Stimulated activated CD4-positive, alpha-beta T cell treated with anti-CD3 and anti-CD28 coated beads, Interleukin-1b, Interleukin-23, amount 100 ng/mL, for 4 hours (primary cell): ENCODE measurements at places on chromosomes 4 and X.

- no peak for DNase-seq
These were observed 20.1 kb downstream of the GAK start for GRCh38 chr4:911871-912490.

DNA sequence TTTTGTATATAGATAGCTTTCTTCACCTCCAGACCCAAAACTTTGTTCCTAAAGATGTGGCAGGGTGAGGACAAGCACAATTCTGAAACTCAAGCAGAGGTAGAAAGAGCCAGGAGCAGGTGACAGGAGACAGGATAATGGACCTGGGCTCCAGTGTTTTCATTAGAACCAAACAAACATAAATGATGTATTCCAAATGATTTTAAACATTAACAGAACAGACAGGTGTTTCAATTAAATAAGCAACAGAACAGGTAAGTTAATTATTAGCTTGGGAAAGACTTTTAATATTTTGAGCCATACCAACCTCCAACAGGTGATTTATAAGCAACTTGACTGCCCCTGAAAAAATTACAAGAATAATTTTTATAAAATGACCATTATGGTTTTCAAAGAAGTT lies 459.4 kb upstream of the LCORL start:
- DNase-seq, result no peak

DNA sequence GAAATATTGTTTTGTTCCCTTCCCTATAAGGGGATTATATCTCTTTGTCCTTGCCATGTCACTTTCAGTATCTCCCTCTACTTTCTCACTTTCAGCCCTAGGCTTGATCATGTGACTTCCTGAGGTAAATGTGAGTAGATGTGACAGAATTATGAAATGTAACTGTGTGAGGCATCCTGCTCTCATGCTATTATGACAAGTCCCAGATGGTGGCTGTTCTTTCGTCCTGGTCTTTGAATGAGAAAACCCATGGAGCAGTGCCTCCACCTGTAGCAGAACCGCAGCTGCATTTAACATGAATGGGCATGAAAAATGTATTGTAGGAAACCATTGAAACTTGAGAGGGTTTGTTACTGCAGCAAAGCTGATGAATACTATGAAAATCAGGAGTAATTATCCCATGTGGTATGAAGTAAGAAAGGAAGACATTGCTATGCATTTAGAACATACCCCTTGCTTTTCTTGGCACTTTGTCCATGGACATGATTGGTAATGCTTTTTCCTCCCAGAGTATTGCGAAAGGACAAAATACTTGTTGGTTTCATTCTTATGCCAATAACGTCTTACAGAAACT lies 202.2 kb upstream of the GPRIN3 start:
- DNase-seq, result no peak

DNA sequence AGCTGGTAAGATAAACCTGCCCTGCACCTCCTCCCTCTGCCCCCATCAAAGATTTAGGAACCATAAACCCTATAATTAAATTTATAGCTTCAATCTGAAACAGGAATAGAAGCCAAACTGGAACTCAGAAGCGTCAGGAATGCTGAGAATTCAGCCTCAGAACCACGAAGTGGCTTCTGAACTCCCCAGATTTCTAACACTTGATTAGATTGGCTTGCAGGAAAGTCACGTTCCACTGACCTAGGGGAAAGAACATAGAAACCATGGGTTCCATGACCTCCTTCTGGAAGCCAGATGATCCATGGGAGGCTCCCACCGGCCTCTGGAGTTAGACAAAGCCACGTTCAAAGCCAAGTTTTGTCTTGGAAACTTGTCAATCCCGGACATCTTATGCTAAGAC lies 356.5 kb downstream of the MID1IP1 start:
- no peak for DNase-seq

DNA sequence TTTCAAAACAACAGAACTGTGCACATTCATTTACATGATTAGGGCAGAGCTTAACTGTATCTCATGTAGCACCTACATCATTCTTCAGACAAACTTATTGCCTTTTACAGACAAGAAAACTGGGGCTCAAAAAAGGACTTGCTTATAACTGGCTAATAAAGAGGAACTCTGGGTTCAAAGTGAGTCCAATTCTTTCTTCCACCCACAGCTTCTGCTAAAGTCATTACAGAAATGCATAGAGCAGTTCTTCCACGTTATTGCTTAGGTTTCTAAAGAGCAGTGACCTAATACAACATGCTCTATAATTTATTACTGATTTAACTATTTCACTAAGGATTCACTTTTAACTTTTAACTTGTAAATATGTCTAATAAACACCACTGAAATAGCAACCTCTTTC lies 60.6 kb downstream of the ELOVL6 start:
- no peak for DNase-seq

GRCh38 chr4:126850286-126850685 lies 782.5 kb upstream of the INTU start:
- DNase-seq, result no peak

- no peak for DNase-seq
These were observed 686.0 kb downstream of the PDHA2 start for GRCh38 chr4:96525898-96526297.

- no peak for DNase-seq
These were observed 133.8 kb upstream of the ATP6AP2 start for GRCh38 chrX:40446921-40447320.

DNA sequence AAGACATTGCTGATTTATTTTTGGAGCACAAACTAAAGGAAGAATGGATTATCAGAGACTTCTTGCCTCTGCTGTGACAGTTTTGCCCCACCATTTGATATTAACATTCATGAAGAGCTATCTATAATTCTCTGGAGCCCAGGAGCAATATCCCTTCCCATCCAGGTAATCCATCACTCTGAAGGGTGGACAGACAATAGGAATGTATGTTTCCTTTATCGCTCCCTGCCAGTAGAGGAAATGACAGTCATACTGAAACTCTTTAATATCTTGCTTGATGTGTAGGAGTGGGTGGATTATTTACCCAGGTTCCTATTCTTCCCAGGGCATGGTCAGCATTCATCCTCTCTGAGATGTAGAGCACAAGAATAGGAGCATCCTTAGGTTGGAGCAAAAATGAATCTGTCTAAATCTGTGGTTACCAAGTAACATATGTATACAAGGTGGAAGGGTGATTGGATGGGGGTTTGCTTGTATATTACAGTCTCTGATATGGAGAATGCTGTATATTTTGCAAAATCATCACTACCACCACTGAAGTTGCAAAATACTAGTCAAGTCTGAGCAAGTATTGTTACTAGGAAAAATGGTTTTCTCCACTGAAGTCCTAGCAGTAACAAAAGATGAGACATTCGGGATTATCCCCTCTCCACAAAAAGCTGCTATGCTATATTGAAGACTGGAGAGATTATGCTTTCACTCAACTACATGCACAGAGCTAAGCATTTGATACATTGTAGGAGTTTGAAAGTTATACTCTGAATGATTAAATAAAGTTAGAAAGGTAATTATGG lies 151.6 kb downstream of the CBLL2 start:
- no peak for DNase-seq

DNA sequence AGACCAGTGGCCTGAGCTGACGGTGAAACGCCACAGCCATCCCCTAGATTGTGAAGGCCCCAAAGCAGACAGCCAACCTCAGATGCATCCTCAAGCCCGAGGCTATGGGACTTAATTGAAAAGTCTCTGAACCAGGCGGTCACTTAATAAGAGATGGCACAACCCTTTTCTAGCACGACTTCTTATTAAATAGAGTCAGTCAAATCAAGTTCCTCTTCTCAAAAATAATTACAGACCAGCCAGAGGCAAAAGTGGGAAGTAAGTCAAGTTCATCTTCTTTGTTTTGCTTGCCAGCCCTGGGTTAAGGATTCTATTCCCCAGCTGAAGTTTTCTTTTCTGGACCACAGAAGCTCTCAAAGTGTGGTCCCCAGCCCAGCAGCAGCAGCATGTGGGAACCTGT lies 9.7 kb upstream of the SH3KBP1 start:
- no peak for DNase-seq

- DNase-seq, result no peak
These were observed 36.9 kb upstream of the RASGEF1B start for GRCh38 chr4:81508411-81509185.

DNA sequence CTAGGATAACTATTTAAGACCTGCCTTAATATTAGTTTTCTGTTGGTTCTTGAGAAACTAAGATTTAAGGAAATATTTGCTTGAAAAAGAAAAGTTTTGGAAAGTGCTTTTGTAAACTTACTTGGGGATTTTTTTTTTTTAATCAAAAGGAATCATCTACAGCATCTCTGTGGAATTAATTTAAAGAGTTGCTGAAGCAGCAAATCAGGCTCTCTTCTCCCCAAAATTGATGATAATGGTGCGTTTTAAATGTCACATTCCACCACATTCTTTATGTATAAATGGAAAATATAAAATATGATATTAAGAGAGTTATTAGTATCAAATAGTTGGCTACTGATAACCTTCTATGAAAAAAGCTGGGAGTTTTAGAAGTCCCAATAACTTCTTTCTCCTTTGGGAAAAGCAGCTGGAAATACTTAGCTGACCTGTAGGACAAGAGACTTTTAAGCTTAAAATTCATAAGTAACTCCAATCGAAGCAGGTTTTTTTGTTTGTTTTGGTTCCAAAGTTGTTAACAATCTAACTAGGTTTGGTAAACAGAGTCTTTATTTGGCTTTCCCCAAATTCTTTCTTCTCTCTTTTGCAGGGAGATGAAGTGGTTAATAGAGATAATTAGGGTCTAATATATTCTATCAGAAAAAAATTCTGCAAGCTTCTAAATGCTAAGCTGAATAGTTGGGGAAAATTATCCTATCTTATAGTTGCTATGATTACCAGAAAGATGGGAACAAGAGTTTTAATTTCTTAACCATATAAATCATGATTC lies 4.4 kb downstream of the KLF3 start:
- no peak for DNase-seq

DNA sequence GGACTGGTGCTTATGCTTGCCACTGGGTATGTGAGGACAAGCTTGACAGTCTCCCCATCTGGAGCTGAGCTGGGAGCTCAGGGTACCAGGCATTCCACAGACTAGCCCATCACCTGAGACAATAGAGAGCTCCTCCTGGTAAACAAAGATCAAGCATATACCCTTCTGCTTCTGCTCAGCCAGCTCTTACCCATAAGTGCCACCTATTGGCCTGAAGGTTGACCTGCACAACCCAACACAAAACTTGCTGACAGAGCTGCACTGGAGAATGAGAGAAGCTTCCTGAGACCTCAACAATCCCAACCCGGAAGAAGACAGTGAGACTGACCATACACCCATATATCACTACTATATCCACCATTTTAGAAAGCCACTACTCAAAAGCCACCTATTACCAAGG lies 1049.2 kb upstream of the INTU start:
- no peak for DNase-seq

DNA sequence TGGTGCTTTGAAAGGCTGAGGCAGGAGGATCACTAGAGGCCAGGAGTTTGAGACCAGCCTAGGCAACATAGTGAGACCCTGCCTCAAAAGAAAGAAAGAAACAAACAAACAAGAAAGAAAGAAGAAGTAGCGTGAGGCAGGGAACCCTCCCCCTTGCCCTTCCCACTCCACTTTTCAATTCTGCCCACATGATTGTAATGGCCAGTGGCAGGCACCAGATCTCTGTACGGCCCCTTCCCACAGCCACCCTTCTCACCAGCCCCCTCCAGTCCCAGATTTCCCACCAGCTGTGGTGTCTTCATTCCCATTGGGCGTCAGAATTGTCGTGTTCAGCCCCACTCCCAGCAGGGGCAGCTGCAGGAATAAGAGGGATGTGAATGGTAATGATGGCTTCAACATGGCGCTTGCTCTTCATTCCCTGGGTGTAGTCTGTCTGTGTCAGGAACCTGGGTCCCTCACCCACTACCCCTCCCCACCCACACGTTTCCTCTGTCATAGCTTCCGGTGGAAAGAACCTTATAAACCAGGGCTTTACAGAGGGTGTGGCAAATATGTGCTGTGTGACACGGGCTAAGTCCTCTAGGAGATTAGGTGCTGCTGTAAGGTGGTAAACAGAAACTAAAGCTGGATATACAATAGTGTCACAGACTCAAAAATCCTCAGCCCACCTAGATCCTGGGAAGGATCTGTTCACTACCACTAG lies at the start of gene IL2RG:
TSS of gene IL2RG (minus strand) at position 437 of the 703 bp plus-strand sequence. CDS start at position 399, 38 bp downstream.
- DNase-seq, result no peak

DNA sequence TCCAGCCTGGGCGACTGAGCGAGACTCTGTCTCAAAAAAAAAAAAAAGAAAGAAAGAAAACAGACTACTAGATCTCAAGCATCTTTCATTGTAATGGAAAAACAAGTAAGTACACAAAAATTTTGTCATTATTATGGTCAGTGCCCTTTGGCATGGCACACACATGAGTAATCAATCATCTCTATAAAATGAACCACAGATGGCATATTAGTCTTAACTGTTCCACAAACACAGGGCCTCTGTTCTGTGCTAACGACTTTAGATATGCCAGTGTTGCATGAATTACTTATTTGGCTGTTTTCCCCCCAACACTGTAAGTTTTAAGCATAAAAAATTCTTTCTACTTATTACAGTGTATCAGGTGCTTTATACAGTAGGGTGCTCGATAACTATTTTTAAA lies 90.4 kb downstream of the COX7B2 start:
- DNase-seq, result no peak

- DNase-seq, result no peak
These were observed 28.4 kb upstream of the NLGN4X start for GRCh38 chrX:6257025-6257424.

DNA sequence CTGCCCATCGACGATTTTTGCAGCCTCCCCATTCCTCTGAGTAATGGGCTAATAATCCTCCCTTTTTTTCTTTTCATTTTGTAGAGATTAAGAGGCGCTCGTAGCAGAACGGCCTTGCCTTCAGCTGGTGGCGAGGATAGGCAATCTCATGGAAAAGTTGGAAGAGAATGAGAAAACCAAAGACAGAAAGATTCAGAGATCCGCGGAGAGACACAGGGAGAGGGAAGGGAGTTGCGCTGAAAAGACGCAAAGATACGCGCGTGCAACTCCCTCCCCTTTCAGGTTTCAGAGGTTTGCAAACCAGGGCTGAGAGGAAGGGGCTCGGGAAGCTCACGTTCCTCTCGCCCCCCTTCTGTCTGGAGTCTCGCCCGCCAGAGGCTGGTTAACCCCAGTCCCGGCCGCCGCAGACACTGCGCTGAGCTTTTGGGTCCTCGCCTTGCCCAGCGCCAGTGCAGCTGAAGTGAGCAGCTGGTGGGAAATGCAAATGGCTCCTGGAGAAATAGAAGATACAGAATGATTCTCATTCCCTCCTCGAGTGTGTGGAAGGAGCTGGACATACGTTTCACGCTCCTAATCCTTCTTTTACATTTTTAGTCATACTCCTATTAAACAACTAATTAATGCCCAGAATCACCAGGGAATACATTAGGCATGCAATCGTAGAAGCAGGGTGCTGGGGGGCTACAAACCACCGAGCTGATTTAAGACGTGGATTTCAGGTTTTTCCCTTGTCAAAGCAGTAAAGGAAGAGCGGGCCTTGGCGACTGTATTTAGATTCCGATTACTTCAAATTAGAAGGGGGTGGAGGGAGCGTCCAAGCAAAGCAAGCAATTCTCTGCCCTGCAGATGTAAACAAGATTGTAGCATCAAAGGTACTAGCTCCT lies 16.6 kb upstream of the PITX2 start:
- DNase-seq, result no peak

DNA sequence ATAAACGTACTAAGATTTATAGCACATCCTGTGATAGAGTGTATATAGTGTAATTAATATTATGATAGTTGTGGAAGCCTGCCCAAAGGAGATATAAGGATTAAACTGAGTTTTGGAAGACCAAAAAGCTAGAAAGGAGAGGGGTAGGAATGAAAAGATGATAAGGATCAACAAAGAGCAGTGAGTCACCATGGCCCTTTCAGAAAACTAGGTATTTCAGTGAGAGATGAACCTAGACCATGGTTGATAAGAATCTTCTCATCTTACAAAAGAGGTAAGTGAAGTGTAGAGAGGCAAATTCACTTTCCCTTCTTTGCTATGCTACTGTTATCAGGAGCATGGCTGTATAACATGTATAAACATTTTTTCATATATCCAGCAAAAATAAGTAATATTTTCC lies 133.8 kb upstream of the PLAC1 start:
- no peak for DNase-seq
